Muscle of leg (tissue), 16 donors: ENCODE measurements at places on chromosomes 3 and 15. TPM values are rescaled to one million over a fixed set of nuclear protein-coding genes. Genes with fewer than 3 reads are reported as not detected.

LRRIQ4 gene
- 0.09 TPM for total RNA-seq

GRCh38 chr3:15632212-15632580, 30.7 kb downstream of the BTD start:
- no peak for DNase-seq

GRCh38 chr15:100901296-100901695, 17.9 kb upstream of the LRRK1 start:
- no peak for DNase-seq

GRCh38 chr15:87710406-87710805, 546.1 kb downstream of the NTRK3 start:
- peak; percentile 46 for DNase-seq

- peak; percentile 53 for DNase-seq
Observed at GRCh38 chr3:167874671-167875372, 139.3 kb downstream of the SERPINI1 start.

GRCh38 chr3:62226601-62227339, 146.6 kb downstream of the FEZF2 start:
- no peak for DNase-seq

DNA sequence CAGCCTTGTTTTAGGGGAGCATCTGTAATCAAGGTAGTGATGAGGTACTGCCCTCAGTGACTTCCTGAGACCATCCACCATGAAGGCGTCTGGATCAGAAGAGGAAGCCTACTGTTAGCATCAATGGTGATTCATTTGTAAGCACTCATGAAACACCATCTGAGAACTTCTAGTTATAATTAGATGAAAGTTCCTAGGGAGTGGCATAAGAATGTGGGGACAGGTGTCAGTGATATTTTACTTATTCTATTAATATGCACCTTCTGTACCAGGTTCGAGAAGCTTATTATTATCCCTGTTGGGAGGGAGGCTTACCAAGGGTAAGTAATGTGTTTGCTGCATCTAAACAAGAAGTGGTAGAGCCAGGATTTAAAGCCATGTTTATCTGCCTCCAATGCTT, 295.8 kb upstream of the TBL1XR1 start:
- DNase-seq, result no peak

GRCh38 chr3:40169983-40170382, 139.5 kb upstream of the EIF1B start:
- no peak for DNase-seq

DNA sequence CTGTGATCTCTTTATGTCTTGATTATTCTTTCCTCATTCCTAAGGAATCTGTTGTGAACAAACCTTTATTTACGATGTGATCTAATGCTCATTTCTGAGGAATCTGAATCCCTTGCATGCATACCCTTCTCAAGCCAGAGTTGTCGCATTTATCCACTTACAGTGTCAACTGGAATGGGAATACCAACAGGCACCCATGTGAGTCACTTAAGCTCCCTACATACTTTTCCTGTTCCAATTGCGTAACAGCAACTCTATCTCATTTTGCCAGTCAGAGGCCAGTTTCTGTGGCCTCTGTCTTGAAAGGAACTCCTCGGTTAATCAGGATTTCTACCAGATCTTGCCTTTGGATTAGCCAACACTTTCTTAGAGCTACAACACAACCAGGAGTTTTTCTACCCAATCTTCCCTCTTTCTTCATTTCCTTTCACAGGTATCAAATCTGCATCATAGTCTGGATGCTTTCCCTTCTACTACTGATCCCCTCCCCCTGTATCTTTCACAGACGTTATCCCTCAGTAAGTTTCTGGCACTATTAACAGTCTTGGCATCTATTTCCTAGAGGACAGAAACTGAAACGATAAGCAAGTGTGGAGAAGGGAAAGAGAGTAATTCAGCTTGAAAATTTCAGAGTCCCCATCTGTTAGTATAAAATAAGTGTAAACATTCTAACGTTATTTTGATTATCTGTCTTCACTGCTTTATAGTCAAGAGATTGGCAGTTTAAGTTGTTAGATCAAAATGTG, 66.8 kb upstream of the BCHE start:
- no peak for DNase-seq

DNA sequence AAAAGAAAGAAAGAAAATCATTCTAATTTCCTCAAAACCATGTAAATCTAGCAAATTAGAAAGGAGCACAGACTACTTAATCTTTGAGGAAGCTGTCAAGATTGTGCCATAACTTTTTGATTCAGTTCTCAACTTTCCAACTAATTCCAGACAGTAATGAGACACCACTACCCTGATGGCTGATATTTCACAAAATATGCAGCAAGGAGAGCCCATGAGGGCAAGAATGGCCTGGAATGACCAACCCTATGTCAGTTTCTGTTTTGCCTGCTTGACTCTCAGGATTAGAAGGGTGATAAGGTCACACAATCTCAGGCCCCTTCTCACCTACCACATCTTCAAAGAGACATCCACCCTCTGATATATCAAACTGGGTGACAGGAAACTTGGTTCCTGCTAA, 134.7 kb downstream of the MAGI1 start:
- DNase-seq, result no peak

DNA sequence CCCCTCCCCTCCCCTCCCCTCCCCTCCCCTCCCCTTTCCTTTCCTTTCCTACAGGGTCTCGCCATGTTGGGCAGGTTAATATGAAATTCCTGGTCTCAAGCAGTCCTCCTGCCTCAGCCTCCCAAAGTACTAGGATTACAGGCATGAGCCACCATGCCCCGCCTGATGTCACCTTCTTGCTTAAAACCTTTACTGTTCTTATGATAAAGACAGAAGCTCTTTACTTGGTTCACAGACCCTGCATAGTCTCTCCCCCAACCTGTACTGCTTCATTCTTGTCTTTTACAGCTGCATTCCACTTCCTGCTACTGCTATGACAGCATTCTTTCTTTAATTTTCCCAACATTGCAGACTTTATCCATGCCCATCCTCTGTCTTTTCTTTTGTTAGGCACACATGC, 20.8 kb downstream of the MED12L start:
- no peak for DNase-seq

GOLGA6L9 gene
- total RNA-seq, result 1.1 TPM

DNA sequence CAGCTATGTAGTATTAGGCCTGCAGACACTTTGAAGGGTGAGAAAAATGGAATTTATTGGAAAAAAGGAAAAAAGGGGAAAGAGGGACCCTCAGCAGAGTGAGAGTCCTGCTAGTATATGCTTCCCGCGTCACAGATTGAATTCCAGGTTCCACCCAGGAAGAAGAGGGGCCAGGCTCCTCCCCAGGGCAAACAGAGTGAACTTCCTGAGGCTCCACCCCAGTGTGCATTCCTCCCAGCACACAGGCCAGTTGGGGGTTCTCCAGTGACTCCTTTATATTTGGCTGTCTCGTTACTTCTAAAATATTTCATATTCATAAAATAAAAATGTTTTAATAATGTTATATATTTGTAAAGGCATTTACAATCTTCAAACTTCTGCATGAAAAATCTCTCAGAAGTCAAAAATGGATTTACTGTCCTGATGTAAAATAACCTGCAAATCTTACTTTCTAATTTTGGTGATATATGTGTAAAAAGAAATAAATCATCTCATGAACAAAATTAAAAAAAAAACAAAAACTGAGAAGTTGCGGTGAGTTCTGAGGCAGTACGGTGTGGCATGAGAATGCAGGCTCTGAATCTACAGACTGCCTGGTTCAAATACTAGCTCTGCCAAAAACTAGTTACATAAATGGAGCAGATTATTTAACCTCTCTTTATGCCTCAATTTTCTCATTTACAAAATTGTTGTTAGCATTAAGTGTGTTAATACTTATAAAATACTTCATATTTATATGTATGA, 175.8 kb upstream of the P2RY1 start:
- no peak for DNase-seq

DNA sequence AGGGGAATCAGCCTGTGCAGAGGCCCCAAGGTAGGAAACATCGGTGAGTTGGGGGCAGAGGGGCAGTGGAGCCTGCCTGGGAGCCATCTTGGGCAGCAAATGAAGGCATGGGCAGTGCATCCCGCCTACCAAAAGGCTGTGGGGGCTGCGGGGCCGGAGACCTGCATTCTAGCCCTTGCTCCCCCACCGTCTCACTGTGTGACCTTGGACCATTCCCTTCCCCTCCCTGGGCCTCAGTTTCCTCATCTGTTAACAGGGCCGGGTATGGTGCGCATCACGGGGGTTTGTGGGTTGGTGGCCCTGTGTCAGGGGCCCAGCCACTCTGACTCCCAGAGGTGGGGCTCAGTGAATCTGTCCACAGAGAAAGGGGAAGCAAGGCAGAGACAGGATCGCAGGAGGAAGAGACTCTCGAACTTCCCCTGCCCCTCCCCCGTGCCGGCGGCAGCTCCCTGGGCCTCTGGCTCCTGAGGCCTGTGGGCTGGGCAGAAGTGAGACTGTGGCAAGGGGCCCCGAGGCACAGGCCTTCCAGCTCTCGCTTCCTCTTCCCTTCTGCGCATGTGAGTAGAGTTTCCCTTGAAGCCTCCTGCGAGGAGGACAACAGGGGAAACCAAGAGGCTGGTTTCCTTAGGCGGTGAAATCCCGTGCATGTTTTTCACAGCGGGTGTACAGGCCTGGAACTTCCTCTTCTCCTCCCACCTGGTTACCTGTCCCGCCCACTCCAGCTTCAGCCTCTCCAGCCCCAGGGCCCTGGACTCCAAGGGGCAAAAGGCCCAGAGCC, 42.9 kb downstream of the IDH2 start:
- DNase-seq, result peak; percentile 89

DNA sequence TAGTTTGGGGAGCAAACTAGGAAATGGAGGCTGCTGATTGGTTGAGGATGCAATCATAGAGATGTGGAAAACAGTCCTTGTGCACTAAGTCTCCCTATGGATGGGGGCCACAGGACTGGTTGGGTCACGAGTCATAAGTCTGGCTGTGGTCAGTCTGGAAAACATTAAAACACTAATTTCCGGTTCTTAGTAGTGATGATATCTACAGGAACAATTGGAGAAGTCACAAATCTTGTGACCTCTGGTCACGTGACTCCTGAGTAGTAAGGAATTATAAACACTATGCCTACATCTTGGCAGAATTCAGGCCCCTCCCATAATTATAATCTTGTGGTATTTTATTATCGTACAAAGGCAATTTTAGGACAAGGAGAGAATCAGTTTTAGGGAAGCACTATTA, 317.3 kb upstream of the ARPP21 start:
- DNase-seq, result no peak

GRCh38 chr3:114659109-114660061, 365.6 kb downstream of the TIGIT start:
- DNase-seq, result peak; percentile 41

GRCh38 chr3:74639681-74640080, 25.2 kb upstream of the CNTN3 start:
- no peak for DNase-seq

DNA sequence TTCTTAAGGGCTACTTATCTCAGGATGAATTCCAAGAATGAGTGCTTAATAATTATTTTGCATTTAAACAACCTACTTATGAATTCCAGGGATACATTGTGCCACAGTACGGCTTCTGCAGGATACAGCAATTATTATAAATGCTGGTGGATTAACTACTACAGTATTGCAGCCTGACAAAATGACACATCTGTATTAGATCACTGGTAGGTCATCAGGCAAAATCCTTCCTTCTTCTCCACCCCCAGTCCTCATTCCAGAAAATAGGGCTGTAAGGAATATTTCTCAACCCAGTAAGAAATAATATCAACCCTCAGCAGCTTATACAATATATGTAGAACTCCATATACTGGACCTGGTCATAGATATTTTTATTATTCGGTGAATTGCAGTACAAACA, 79.3 kb upstream of the RORA start:
- DNase-seq, result no peak

- no peak for DNase-seq
Observed at GRCh38 chr15:97849183-97849582, 111.3 kb upstream of the ARRDC4 start.

GOLGA8T gene
- 0.27 TPM for total RNA-seq

- DNase-seq, result peak; percentile 86
Observed at GRCh38 chr15:63611177-63611576, 14.0 kb downstream of the FBXL22 start.

GRCh38 chr15:99720533-99720932, 12.7 kb downstream of the LYSMD4 start:
- DNase-seq, result no peak

DNA sequence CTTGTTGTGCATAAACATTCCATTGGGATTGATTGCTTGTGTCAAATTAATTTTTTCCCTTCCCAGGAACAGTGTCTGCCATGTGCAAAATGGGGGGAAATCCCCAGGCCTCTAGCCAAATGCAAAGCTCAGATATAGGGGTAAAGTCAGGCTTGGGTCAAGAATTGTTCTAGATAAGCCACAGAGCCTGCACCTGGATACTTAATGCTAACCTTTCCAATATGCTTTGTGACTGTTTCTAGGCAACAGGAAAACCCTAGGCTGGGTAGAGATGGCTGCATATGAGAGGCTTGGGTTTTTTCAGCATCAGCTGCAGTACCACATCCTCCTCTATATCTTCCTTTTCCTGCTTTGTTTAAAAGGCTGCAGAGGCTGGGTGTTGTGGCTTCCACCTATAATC, 61.9 kb upstream of the ROPN1 start:
- no peak for DNase-seq

DNA sequence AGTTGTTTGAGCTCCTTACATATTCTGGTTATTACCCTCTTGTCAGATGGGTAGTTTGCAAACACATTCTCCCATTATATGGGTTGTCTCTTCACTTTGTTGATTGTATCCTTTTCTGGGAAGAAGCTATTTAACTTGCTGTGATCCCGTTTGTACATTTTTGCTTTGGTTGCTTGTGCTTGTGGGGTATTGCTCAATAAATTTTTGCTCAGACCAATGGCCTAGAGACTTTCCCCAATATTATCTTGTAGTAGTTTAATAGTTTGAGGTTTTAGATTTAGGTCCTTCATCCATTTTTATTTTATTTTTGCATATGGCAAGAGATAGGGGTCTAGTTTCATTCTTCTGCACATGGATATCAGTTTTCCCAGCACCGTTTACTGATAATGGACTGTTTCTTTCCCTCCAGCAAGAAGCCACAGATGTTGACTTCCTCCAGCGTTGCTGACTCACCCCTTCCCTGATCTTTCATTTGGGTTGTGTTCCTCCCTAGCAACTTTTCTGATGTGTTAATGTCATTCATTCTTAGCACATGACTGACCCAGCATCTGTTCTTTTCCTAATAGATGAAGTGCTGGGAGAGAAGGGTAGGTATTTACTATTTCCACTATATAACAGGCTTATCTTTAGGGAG, 166.7 kb upstream of the SGO1 start:
- DNase-seq, result no peak

DNA sequence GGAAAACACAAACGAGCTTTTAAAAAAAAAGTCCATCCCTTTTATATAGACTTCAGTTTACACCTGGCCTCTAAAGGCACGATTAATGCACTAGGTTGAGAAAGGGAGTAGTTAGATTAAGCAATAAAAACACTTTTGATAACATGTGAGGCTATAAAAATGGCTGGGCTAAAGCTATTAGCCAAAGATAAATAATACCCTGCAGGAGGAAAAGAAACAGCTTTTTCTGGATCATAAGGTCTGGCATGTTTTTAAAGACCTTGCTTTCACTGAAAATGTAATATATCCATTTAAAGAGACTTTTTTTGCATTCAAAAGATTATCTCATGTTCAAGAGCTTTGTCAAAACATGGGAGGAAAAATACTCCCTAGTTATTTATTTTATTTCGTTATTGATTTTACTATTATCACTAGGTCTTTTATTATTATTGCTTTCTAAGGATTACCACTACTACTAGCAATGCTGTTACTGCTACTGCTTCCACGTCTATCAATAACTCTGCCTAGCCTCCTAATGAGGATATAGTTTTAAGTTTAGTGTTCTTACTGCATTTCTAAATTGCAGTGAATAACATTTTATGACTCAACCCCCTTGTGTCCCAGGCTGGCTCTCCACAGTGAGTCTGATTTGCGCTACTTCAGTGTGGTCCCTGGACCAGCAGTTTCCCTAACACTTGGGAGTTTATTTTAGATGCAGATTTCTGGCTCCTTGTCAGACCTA, 93.4 kb downstream of the THRB start:
- DNase-seq, result peak; percentile 39
